ENCODE measurements at places on chromosomes 2 and 18.

- DNase-seq = no peak
Observed at GRCh38 chr2:192267484-192267883, 72.8 kb upstream of the TMEFF2 start.

DNA sequence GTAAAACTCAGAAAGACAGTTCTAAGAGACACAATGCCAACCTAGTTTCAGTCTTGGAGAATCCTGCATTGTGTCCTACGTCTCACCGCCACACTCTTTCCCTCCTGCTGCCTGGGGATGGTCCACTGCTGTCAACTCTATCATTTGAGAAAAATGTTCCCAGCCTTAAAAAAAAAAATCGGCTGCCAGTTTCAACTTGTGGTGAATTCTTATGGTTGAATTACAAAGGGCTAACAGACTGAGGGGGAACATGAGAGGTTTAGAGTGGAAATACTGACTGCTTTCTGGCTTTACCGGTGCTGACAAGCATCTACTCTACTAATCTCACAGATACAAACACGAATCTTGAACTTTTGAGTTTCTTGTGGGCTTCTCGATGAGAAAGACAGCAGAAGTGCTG lies 74.0 kb downstream of the NAB1 start:
- DNase-seq = no peak

DNA sequence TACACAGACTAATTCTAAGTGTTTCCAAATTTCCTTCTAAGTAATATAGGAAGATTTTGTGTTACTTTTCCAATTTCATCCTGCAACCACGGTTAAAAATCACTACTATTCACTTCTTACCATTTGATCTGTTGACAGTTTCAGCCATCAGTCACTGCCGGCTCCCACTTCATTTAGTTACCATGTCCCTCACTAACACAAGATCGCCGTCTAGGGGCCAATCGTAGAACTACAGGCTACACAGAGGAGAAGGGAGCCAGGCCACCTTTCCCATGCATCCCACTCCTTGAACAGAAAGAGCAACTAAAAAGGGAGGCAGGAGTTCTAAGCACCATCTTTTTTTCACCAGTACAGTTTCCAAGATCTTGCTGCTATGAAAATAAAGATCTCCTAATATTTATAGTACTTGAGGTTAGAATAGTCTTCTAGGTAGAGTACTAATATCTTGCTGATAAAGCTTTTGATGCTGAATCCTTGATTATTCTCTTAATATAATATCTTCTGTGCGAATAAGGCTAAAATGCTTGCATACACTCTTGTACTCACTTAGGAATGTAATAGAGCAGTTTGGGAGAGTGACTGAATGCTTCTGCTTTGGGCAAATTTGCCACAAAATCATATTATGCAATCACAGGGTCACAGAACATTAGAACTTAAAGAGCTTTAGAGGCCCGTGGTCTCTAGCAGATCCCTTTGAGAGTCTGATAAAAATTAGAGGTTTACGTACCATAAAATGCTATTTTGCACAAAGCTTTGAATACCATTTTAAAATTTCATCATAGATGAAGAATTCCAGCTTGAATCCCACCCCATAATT lies 39.5 kb upstream of the CYP1B1 start:
- no peak for DNase-seq

DNA sequence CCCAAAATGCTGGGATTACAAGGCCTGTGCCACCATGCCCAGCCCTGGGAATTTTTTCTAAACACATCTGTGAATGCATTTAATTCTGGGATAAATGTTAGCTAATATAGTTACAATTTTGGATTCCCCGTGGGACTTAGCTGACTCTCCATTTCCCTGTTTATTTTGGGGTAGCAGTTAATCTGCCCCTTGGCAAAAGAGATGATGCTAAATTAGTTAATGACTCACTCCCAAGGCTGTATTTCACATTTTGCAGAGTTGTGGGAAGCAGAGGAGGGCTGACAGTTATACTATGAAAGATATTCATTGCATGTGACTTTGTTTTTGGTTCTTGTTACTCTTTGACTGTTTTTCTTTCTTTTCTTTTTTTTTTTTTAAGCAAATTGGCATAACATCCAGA lies 3.2 kb downstream of the MTHFD2 start:
- no peak for DNase-seq

DNA sequence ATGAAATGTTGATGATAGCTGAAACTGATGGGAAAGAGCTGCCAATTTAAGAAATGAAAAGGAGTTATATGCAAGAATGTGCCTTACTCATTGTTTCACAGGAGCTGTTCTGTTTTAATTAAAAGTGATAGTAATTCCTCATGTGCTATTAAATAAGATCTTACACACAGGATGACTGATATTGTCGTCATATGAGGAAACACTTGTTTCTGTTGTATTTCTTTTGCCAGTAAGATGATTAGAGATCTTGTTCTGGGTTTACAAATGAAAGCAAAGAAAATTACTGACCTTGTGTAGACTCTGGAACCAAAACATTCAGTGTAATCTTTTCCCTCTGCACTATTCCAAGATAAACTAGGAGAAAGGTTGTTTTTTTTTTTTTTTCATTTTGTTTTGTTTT lies 123.6 kb downstream of the MAP3K20 start:
- DNase-seq = no peak

DNA sequence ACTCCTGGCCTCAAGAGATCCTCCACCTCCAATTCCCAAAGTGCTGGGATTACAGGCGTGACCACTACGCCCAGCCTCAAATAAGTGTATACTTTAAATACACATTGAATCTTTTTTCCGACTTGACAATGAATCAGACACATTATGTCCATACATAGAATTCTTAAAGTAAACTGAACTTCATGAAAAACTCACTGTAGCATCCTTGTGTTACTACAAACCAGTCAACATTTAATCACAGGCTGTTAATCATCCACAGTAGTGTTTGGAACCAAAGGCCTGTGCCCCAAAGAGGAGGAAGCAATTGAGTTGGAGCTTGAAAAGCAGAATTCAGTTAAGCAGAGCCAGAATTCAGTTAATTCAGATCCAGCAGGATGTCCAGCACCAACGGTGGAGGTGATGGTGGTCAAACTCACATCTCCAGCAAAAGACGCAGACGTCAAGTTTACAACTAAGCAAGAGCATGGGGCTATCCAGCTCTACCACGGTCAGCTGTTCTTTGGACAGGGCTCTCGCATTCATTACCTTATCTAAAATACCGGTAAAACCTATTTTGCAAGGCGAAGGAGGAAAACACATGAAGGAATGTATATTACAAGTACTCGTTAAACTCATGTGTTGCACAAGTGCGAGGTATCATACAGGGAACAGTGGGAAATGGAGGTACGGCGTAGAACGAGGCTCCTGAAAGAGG lies 1.2 kb downstream of the SLC39A6 start:
- no peak for DNase-seq

DNA sequence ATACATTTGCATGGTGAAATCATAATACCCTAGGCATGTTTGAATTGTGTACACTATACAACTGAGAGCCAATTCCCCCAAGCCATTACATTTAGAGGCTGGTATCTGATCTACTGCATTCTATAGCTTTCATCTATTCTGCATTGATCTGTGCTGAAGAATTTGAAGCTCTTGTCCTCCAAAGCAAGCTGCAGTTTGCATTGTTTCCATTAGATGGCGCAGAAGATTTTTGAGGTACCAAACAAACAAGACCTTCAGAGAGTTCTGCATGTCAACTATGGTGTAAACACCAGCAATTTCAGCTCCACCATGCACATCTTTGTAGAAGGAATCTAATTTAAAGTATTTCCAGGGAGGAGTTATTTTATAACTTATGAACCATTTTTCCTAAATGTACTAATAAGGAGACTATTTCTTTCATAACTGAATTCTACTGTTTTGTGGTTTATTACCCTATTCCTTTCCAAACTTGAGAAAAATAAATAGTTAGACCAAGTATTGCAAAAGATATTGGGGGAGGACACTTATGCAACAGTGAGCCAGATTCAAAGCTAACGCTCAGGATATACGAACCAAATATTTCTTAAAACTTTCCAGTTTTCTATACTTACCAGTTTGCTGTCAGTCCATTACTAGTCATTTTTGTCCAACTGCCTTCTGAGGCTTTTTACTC lies 761.8 kb upstream of the ACVR2A start:
- DNase-seq = no peak

GRCh38 chr2:236959036-236959435 lies 126.7 kb upstream of the COPS8 start:
- DNase-seq = no peak

- DNase-seq = no peak
Observed at GRCh38 chr2:3575534-3576262, 638 bp downstream of the RPS7 start.

DNA sequence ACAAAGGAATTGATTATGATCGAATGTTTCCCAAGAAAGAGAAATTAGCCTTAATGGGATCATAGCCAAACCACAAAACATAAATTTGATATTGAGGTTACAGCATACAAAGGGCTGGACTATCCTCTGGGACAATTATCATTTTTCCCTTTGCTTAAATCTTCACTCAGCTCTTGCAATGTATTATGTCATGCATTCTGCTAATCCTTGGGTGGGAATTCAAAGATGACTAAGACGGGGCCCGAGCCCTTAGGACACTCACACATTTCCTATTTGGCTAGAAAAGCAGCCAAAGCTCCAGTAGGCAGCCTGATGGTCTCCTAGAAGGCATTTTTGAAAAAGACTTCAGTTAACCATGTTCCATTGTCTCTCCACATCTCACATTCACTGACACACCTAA lies 17.2 kb upstream of the NMI start:
- no peak for DNase-seq

DNA sequence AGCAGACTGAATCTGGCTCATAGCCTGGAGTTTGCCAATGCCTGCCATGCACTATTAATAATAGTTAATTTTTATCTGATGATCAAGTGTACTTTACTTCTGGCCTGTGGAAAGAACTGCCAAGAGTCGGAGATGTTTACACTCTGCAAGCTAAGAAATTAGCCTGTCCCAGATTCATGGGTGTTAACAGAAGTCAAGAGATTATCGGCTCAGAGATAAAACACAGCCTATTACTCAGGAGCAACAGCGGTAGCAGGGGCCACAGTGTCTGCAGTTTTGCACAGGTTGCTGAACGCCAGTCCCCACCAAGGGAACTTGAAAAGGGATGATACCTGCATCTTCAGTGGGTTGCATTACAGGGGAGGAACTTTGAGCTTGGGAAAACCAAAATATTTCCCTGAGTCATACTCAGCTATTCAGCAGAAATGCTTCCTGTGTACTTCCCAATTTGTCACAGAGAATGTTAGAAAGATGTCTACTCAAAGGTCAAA lies 4.3 kb upstream of the ADI1 start:
- DNase-seq = no peak

DNA sequence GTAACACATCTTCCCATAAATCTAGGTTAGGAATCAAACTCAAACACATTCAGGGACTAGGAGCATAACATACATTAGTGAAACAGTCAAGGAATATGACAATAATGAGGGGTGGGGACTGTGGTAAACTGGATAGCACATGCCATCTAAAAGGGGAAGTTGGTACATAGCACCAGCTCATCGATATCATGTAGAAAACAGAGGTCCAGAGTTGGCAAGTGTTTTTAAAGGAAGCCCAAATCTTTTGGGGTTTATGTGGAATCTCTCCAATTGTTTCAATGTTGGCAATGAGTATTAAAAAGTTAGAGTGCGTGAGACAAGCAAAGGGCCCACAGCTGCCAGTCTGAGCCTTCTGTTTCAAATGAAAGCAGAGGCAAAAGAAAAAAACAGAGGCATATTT lies 24.4 kb downstream of the KLF7 start:
- no peak for DNase-seq

- DNase-seq = no peak
Observed at GRCh38 chr2:110702514-110703380, 24.9 kb upstream of the BUB1 start.

GRCh38 chr2:236012155-236012554 lies 156.0 kb downstream of the GBX2 start:
- DNase-seq = no peak

- DNase-seq = no peak
Observed at GRCh38 chr2:73415906-73416305, 30.3 kb downstream of the ALMS1 start.

GRCh38 chr18:3713166-3713565 lies 263.2 kb downstream of the TGIF1 start:
- no peak for DNase-seq

GRCh38 chr2:174623106-174623637 lies 25.6 kb upstream of the WIPF1 start:
- DNase-seq = no peak

DNA sequence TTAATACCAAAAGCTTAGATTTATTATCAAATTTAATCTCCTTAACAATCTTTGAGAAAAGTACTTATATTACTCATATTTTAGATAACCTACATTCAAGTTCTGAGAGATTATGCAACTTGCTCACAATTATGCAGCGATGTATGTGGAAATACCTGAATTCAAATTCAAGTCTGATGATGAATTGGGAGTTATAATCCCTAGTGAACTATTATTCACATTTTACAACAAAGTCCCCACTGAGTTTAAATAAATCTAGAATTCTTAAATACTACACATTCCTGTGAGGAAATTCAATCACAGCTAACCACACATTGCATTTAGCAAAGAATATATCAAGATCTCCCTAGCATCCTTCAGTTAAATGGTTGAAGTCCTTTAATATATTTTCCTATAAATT lies 278.4 kb downstream of the NOL4 start:
- DNase-seq = no peak

GRCh38 chr2:28063492-28063962 lies 173.0 kb downstream of the BABAM2 start:
- no peak for DNase-seq

GRCh38 chr2:11651856-11652548 lies 18.0 kb downstream of the NTSR2 start:
- DNase-seq = no peak

DNA sequence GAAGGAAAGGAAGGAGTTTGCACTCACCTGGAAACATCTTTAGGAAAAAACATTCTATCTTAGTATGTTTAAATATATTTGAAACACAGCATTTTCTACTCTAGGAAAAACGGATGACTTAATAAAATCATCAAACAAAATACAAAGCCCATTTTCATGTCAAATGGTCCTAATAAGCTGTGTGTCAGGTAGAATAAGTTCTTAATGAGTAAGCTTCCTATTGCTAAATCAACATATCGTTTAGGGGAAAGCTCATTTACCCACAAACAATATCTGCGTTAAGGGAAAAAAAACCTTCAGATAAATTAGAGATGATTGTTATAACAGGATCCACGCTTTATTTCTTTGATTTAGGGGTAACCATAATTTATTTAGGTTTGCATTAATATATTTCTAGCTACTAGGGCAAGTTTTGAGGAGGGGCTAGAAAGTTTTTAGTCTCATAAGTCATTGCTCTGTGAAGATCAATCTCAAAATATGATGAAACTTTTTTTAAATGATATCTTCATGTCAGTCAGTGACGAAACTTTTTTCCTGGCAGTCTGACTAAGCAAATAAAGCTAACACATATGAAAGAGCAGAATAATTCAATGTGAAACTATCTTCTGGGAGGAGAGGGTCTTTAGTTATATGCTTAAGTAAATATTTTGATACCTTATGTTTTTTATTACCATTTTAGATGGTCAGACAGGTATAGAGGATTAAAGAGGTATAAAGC lies 147.1 kb downstream of the WDSUB1 start:
- DNase-seq = no peak

- DNase-seq = no peak
Observed at GRCh38 chr2:86598966-86599365, 24.7 kb downstream of the RNF103 start.

Measured in NCI-H1436 treated with DMSO at 0.1 percent for 48 hours (cell line).